ENCODE measurements at places on chromosomes 1 and 21.

DNA sequence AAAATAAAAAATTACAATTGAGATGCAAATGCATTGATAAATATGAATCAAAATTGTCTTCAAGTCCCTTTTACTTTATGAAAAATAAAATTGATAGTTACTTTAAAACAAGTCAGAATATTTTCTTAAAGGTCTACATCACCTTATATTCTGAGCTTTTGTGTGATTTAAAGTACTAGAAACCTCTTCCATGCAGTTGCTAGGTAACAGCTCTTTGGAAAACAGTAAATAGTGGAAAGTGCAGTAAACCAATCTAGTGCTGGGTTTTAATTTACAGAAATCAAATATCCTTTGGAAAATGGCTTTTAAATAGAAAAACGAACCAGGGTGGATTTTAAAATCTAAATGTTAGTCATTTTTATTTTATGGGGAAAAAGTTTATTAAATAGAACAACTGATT is 227.9 kb downstream of the KCNT2 start:
- no peak for DNase-seq

GRCh38 chr1:160706526-160707235 is 4.9 kb downstream of the CD48 start:
- DNase-seq = no peak

GRCh38 chr1:66788231-66788939 is 12.7 kb downstream of the INSL5 start:
- DNase-seq = no peak

- DNase-seq = no peak
These were observed 73.6 kb upstream of the LRRC8B start for GRCh38 chr1:89451011-89451410.

DNA sequence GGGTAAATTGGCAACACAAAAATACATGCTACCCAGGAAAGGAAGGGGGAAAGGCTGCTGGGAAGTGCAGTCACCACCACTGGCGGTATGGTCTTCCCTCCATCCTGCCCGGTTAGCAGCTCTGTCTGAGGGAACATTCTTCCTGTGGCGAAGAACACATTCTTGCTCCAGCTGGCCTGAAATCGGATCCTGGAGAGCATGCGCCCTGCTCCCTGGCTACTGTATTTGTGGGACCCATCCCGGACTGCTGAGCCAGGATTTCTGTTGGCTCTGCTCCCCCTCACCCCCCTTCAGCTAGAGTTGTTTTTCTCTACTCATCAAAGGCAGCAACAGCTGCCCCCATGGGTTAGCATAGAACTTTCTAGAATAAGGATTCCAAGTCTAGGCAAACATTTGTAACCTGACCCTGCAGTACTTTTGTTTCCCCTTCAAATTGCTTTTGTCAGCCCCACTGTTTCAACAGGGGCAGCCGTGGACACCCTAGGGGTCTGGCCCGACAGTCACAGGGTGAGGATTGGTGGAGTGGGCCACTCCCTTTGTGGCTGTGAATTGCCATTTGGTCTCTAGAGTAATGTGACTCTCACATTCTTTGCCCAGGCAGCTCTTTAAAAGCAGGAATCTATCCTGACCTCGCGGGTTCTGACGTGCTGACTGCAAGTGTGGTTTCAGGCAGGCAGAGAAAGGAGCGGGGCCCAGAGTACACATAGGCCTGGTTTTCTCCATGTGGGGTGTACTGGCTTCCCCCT is 157.7 kb downstream of the TOMM20 start:
- no peak for DNase-seq

DNA sequence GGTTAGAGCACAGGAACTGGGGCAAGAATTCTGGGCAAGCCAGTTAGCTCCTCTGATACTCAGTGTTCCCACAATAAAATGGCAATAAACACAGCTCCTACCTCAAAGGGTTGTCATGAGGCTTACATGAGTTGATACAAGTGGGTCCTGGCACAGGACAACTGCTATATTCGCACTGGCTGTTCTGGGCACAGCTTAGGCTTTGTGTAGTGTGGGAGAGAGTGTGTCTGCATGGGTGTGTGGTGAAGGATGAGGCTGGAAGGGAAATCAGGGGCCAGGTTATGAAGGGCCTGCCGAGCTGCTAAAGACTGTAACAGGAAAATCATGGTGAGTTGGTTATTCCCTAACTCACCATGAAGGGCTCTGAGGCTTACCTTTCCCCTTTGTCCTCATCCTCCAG is 18.7 kb downstream of the ETV3 start:
- no peak for DNase-seq

DNA sequence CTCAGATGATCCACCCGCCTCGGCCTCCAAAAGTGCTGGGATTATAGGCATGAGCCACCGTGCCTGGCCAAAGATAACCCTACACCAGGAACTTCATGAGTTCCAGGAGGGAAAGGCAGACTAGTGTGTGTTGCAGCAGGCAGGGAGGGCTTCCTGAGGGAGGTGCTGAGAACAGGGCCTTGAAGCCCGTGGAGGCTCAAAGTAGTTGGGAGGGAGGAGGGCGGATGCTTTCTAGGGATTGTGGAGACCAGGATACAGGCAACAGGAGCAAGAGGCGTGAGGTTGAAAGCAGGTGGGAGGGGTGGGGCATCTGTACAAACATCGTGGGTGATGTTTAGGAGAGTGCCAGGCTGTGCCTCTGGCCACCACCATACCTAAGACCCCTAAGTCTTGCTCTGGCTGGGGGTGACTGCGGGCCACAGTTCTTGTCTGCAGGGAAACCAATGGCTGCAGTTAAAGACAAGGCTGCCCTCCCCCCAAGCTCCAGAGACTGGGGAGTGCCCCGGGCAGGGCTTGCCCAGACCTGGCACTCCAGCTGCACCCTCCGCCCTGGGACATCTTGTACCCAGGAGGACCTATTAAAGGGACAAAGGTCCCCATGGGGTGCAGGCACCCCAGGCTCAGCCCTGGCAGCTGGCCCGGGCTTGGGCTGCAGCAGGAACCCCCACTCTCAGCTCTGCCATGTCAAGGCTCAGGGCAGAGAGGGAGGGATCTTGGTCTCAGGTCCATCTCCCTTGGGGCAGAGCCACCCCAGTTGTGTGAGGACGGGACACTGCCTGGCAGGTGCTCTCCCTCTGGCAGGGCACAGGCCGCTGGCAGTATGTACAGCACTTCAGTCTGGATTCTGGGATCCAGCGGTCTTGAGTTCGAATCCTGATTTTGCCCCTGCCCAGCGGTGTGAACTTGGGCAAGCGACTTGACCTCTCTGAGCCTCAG is 22.1 kb upstream of the CASZ1 start:
- no peak for DNase-seq

DNA sequence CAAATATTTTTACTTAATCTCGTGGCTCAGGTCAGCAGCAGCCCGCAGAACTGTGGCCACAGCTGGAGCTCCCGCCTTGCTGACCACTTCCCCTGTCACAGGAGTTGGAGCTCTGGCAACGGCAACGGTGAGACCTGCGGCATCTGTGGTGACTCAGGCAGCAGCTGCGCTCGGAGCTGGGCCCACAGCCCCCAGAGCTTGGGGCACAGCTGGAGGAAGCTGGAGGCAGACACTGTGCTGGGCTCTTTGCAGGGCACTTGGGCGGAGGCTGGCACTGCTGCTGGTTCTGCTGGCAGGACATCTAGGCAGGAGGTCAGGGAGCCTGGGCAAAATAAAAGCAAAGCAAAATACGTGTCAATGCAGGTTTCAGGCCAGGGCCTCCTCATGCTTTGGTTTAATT is at the start of gene LCE3A:
LCE3A (minus strand) TSS at position 301 of the 400 bp plus-strand sequence; CDS start at position 301, 0 bp downstream.
- DNase-seq = no peak

GRCh38 chr1:1236176-1236763 is 4.2 kb downstream of the B3GALT6 start:
- DNase-seq = no peak

DNA sequence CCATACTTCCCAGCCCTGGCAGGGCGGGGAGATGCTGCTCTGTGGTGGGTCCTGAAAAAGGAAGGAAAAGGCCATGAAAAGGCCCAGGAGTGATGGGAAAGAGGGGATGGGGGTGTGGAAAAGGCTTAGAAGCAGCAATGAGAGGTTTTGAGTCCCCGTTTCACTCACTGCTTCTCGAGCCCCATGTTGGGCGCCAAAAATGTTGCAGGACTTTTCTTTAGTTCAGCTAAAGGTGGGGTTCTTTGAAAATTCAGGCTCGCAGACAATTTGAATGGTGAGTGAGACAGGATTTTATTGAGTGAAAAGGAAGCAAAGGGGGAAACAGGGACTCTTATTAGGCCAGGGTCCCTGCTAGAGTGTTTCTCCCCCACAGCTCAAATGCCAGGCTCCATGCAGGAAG is 93.1 kb downstream of the MRPS6 start:
- DNase-seq = no peak

GRCh38 chr1:184956999-184957700 is 17.2 kb downstream of the NIBAN1 start:
- DNase-seq = no peak

- no peak for DNase-seq
These were observed 4.4 kb upstream of the SLC41A1 start for GRCh38 chr1:205817364-205817763.

DNA sequence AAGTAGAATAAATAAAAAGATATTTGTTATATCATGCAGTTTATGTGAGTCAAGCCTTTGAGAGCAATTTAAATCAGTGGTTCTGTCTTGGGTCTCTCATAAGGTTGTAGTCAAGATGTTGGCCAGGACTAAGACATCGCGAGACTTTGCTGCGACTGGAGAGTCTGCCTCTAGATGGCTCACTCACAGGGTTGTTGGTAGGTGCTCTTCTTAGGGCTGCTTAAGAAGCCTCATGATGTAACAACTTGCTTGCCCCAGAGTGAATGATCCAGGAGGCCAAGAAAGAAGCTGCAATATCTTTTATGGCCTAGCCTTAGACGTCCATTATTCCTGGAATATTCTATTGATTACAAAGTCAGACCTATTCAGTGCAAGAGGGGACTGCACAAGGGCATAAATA is 73.1 kb upstream of the CACHD1 start:
- no peak for DNase-seq

DNA sequence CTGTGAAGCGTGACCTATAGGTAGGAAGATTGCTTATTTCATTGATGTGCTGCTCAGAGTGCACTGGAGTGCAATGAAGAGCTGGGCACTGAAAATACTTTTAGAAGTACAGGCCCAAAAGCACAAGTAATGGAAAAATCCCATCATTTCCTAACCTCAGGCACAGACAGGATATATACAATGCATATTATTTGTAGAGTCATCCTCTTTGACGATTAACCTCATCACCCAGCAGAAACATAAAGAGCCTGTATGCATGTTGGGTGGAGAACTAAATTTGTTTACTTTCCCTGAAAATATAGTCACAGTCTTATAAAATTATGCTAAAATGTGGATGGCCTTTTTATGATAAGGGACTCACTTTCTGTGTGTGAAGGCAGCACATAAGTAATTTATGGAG is 98.1 kb downstream of the TNNI3K start:
- no peak for DNase-seq

DNA sequence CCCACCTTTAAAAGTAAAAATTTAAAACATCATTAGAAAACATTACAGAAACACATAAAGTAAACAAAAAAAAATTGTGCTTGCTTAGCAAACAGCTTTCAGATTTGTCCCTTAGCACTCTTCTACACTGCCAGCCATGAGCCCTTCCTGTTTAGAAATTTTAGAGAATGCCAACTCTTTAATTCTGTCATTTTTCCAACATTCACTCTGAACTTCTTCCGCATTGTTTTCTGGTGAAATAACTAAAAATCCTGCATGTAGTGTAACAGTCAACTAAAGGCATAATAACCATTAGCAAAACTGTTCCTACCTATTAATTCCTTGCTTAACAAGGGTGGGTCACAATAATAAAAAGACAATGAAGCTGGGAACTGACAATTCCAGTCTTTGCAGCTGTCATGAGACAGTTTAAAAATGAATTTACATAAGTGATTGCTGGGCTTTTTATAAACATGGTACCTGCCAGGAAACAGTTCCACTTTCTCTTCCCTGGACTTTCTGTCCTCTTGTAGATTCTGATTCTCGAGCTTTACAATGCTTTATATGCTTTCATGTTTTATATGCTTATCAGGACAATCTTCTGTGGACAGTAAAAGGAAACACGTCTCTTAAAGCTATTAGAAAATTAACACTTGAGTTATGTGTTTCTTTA is 19.0 kb downstream of the GNG12 start:
- DNase-seq = no peak

DNA sequence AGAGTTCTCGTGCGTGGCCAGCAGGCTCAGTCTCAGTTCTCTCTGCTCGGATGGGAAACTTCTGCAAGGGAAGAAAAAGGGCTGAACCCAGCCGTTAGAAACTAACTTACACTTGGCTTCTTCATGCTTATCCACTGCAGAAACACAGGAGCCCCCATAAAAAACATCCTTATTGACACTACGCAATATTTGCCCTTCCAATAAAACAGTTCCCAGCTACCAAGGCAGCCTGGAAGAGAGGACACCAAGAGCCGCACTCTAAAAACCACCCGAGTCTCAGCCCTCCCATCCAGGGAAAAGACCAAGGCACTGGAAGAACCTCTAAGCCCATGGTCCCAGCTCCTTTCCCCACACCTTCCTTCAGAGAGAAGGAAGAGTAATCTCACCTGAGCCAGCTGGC is 61.1 kb downstream of the SSBP3 start:
- no peak for DNase-seq

DNA sequence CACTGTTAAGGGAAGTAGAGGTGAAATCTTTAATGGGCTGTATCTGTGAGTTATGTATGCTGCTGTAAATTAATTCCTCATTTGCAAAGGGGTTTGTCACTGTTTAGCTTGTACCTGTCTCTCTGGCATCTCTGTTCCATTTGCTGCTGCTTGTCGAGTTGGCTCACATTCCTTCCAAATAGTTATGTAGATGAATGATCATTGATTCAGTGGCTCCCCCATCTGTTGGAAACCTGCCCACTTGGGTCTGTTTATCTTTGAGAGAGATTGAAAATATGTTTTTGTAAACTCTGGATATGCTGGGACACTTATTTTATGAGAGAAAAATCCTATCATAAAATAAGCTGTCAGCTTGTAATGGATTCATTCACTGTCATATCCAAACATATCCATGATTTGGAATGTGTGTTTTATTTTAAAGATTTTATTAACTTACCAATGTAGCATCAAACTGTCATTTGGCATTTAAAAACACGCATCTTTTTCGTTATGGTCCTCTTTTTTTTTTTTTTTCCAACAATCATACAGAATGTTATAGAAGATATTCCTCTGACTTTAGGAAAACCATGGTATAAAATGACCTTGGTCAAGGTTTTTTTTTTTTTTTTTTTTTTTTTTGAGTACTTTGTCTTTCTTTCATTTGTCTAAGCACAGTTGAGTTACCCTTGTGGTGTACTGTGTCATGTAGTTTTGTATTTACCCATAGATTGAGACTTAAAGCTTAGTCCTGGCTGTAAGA is 3.5 kb downstream of the RYR2 start:
- no peak for DNase-seq

DNA sequence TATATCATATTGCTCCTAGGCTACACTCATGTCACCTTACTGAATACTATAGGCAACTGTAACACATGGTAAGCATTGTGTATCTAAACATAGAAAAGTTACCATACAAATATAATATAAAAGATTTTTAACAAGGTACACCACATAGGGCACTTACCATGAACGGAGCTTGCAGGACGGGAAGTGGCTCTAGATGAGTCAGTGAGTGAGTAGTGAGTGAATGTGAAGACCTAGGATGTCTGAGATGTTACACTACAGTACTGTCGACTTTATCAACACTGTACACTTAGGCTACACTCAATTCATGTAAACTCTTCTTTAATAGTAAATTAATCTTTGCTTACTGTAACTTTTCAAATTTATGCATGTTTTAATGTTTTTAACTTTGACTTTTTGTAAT is 81.0 kb upstream of the PLD5 start:
- no peak for DNase-seq

GRCh38 chr1:44604157-44604955 is 69.9 kb downstream of the TMEM53 start:
- no peak for DNase-seq

GRCh38 chr1:25890239-25891034 is 14.9 kb upstream of the PAQR7 start:
- no peak for DNase-seq

GRCh38 chr21:40687625-40688024 is 159.3 kb downstream of the DSCAM start:
- DNase-seq = no peak
